ENCODE measurements at places on chromosomes 2 and 18.
A peak's percentile ranks its signal among the peaks of the same experiment; 100 is the strongest.

DNA sequence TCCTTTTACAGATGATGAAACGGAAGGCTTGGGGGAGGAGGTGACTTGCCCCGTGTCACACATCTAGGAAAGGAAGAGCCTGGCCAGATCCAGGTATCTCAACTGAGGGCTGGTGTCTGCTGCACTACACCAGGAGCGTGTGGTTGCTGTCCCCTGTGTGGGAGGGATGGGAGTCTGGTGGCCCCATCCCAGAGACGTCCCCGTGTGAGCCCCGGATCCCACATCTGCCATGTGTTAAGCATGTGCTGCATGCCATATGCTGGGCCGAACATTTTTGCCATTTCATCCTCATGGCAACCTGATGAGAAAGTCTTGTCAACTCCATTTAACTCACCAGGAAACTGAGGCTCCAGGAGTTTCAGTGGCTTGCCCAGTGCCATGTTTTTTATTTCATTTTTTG is 4.2 kb downstream of the GAREM2 start:
- no peak for DNase-seq

GRCh38 chr18:78920456-78921138 is 59.0 kb upstream of the SALL3 start:
- no peak for DNase-seq

GRCh38 chr2:76330865-76331264 is 620.1 kb upstream of the GCFC2 start:
- DNase-seq: no peak

DNA sequence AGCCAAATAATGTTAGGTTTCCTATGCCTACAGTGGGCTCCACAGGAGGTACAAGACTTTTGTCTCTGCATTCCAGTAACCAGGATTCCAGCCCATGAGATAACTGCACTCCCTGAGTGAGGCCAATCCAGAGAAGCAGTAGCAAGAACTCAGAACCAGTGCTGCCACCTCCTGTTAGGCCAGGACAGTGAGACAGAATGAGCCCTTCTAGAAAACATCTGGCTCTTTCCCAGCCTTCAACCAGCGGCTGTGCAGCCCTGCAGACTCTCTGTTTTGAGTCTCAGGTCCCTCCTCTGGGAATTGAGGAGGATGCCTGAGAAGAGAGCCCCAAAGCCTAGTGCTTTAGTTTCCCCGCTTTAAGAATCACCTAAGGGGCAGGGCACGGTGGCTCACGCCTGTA is 44.2 kb downstream of the ARID5A start:
- peak; percentile 2 for DNase-seq

DNA sequence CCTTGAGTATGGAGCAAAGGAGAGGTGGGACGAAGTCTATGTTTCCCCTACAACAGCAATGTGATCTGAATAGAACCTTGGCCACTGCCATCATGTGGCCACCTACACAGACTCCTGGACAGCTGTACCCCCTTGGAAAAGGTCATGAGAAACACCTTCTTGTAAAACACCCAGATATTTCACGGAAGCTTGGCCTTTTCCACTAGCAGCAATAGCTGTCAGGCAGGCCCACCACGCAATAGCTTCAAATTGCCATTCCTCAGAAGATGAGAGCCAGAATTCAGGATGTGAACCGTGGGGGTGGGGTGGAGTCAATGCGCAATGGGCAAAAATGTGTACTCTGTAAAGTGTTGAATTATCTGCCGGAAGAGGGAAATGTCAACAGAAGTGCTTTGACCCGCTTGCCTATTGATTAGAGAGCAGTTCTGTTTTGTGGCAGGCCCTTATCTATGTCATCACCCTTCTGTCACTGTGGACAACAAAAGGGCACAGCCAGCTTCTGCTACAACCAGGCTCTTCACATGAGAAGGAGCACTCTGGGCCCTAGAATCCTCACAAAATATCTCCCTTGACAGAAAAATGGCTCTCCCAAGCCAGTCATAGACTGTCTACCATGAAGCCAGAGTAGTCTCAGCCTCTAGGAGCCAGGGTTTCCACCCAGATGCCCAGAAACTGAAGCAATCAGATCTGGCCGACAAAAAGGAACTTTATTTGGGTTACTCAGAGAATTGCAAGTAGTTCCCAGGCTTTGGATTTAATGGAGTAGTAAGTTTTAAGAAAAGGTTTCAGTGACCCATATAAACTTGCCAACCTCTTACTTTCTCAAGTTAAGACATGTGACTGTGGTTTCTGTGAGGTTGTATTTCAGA is 9.5 kb downstream of the INPP1 start:
- DNase-seq: peak; percentile 86

DNA sequence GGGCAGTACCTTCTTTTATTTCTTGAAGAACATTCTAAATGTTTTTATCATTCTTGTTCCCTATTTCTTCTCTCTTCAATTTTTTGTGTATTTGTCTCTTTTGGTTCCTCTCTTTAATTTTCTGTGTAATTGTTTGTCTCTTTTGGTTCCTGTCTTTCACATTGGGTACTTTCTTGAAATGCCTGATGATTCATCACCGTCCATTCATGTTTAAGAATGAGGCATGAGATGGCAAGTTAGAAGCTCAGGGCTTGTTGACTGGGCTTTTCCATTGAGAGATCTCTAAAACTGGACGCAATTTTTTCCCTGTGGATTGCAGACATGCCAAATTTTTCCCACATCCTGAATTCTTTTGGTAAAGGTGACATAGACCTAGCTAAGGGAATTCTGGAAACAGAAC is 33.7 kb upstream of the IL1R2 start:
- no peak for DNase-seq

DNA sequence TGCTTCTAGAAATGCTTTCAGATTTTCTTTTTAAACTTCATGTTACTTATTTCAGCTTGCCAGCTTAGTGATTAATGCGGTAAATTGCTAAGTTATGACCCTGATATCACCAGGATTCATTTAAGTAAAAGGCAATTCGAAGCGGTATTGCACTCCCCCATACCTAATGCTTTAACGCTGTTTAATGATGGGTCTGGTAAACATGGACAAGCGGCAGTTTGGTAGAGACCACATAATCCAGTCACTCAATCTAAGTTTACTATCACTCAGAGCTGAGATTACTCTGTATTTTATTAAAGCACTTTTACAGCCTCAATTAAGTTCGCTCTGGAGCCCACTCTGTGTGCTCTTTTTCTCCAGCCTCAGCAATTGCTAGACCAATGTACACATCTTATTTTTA is 118.2 kb upstream of the SCN7A start:
- DNase-seq: no peak

DNA sequence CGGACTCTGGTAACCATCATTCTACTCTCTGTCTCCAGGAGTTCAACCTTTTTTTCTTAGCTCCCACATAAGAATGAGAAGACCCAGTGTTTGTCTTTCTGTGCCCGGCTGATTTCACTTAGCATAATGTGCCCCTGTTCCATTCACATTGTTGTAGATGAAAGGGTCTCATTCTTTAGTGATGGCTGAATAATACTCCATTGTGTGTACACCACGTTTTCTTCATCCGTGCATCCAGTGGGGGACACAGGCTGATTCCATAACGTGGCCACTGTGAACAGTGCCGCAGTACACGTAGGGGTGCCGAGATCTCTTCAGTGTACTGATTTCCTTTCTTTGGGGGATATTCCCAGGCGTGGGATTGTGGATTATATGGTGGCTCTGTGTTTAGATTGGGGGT is 72.3 kb upstream of the NFATC1 start:
- DNase-seq: no peak

GRCh38 chr18:24502667-24503523 is 42.5 kb downstream of the HRH4 start:
- DNase-seq: peak; percentile 75

GRCh38 chr2:16334886-16335603 is 330.6 kb downstream of the CYRIA start:
- DNase-seq: no peak

DNA sequence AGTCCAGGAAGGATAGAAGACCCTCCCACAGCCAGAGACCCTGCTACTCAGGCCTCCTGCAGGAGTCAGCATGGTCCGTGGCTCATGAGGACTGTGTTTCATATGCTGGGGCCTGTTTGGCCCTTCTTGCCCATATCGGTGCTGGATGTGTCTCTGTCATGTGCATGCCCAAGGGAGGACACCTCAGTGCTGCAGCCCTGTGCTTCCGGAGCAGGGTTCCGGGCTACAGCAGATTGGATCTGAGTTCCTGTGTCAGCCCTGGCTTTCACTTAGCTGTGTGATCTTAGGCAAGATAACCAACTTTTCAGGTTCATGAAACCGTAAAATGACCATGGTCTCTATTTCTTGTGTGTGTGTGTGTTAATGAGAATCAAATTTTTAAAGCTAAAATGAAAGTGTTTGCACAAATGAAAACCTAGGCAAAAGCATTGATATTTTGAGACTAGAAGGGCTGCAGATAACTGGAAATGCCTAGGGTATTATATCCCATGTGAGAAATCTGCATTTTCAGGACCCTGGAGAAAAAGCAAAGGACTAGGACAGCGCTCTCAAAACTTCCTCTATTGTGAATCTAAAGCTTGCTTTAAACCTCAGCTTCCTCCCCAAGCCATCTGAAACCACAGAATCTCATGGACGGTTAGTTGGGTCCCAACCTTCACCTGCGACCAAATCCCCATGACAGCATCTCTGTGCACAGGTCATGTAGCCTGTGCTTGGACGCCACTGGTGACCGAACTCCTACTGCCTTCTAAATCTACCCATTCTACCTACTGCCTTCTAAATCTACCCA is 58.8 kb upstream of the CAPN13 start:
- DNase-seq: no peak

- DNase-seq: no peak
Observed at GRCh38 chr18:74377776-74378175, 62.1 kb downstream of the C18orf63 start.

- no peak for DNase-seq
Observed at GRCh38 chr18:45562567-45563479, 52.5 kb upstream of the SLC14A2 start.

- no peak for DNase-seq
Observed at GRCh38 chr18:46750626-46751025, 6.2 kb downstream of the ST8SIA5 start.

- no peak for DNase-seq
Observed at GRCh38 chr2:98155291-98155690, 68.3 kb downstream of the VWA3B start.

DNA sequence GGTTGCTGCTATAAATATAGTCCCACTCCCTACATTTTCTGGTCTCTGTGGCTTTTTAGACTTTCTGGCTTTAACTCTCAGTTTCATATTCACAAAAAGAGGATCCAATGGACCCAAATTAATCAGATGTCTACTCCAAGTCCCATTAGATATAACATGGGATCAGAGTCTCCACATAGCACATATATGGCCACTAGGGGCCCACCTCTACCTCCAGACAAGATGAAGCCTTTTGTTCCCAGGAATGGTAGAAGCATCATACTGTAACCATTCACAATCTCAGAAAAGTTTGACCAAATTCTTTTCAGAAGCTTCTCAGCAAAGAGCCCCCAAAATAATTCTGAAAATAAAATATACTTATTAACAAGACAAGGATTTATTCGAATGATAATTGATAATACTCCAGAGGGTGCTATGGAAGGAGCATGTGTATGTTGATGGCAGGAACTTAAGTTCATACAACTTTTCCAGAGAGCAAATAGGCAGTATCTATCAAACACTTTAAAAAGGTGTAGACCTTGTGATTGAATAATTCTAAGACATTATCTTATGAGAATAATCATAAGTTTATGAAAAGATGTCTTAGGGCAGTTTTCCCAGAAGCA is 382.3 kb upstream of the CRIM1 start:
- DNase-seq: no peak

GRCh38 chr2:64770781-64771334 is 117.1 kb upstream of the SERTAD2 start:
- DNase-seq: no peak

DNA sequence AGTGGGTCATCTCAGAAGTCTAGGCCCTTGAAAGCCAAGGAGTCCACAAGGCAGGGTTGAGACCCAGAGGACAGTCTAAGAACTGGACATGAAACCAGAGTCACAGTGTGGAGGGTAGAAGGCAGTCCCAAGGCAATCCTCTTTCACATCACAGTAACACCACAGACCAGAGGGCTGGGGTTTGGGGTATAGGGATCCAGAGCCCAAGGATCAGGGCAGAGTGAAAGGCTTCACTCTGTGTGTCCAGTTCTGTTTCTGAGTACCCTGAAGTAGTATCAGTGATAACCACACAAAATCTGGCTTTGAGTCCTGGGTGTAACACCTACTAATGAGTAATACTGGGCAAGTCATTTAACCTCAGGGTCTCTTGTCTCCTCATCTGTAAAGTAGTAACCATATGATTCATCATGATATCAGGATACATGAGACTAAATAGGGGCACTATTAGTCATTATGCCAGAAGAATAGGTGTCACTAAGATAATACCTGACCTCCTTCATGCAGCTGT is 91.0 kb downstream of the ICA1L start:
- no peak for DNase-seq

DNA sequence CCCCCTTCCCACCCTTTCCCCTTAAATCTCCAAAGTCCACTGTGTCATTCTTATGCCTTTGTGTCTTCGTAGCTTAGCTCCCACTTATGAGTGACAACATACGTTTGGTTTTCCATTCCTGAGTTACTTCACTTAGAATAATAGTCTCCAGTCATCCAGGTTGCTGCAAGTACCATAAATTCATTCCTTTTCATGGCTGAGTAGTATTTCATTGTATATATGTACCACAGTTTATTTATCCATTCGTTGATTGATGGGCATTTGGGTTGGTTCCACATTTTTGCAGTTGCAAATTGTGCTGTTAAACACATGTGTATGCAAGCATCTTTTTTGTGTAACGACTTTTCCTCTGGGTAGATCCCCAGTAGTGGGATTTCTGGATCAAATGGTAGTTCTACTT is 14.5 kb upstream of the ZNF638 start:
- DNase-seq: no peak

- no peak for DNase-seq
Observed at GRCh38 chr2:221423210-221423804, 148.8 kb downstream of the EPHA4 start.

- no peak for DNase-seq
Observed at GRCh38 chr2:71635798-71636197, 182.4 kb downstream of the DYSF start.

DNA sequence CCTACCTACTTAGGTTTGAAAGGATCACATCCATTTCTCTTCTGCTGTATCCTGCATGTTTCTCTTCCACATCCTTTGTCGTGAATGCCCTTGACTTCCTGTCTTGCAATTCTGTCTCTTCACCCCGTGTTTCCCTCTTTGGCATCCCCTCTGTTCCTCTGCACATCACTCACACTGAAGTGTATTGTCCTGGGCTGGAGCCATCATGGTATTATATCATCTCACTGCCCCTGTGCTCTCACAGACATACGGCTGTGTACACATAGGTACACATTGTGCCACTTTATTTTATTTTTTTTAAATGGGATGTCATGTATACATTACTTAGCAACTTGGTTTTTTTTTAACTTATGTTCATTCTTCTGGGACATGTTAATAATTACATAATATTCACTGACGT is 291.6 kb downstream of the ALPK2 start:
- DNase-seq: no peak

- DNase-seq: no peak
Observed at GRCh38 chr2:130824492-130825061, 12.1 kb upstream of the ARHGEF4 start.

- peak; percentile 59 for DNase-seq
Observed at GRCh38 chr2:119544075-119544938, at the start of gene CFAP221. TSS of gene CFAP221 (plus strand) at chr2:119544449. CDS start at chr2:119546132, 1,683 bp downstream.

All from NCI-H510A treated with DMSO at 0.1 percent for 48 hours (cell line).